Stimulated activated CD8-positive, alpha-beta memory T cell treated with anti-CD3 and anti-CD28 coated beads, Interleukin-4, amount 100 ng/mL, for 1 hour (primary cell): ENCODE measurements at places on chromosomes 12 and 14.

DNA sequence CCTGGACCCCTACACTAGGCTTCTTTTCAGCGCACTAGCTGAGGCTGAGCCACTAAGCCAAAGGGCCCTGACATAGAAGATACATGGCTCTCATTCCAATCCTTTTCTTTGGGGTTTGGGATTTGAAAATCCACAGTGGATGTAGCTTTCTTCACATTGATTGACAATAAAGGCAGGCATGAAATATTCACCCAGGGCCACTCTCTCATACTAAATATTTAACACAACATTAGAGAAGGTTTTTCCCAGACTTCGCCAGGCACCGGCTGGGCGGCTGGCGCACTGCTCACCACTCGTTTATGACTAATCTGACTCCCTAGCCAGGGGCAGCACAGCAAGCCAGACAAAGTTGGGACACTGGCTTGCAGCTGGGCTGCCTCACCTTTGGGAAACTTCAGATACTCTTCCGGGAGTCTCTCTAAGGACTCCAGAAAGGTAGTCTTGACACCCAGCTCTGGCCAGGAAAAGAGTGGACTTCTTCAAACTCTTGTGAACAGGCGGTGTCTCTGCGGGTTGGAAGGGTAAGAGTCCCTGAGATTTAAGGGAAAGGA is 699 bp upstream of the HOXC11 start:
- no peak for DNase-seq

- DNase-seq, result no peak
Measured at GRCh38 chr12:77685112-77685511, 145.6 kb upstream of the NAV3 start.

DNA sequence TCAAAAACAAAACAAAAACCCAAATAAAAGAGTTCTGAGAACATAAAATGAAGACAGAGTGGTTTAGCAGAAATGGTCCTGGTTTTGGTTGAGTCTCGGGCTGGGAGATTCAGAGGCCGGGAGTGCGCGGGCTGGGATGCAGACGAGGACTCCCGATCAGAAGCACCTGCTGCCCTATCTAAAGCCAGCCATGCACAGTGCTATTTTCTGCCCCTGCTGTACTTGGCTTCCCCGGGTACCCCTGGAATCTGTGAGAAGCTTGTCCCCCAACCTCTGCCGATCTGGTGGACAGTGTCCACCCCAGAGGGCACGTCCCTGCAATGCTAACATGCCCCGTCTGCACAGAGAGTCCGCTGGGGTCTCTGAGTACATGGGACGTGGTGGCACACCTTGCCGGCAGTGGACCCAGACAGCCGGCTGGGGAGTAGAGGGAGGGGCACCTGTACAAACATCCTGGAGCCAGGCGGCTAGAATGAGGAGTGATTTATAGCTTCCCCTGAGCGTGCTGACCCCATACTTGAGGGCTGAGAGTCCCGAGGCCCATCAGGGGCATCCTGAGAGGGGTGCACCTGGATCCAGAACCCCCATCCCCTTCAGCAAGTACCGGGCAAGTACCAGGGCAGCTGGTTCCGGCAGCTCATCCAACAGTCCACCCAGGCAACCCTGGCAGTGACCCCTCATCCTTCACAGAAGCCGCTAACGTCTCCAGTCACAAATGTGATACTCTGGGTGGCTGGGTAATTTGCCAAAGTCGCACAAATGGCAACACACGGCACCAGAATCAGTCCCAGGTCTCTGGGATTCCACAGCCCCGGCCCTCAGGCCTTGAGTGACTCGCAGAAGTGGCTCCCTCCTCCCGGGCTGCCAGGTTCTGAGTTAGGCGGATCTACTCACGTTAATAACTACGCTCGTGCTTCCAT is 37.1 kb downstream of the CHGA start:
- DNase-seq, result no peak

GRCh38 chr12:83346333-83346732 is 659.6 kb downstream of the TMTC2 start:
- no peak for DNase-seq

DNA sequence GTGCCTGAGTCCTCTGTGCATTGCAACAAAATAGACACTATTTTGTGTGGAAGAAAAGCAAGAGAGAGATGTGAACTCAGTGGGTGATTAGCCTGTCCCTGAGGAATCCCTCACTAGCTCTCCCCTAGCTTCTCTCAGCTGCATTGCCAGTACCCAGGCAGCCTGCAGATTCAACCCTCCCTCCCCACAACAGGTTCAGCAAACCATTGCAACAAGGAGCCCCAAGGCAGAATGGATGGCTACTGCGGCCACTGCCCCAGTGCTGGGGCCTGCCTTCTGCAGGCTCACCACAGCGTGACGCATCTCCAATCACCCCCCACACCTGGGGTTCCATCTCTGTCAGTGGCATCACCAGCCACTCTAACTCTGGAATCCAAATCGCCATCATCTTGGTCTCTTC is 2.3 kb downstream of the CRACR2A start:
- no peak for DNase-seq

DNA sequence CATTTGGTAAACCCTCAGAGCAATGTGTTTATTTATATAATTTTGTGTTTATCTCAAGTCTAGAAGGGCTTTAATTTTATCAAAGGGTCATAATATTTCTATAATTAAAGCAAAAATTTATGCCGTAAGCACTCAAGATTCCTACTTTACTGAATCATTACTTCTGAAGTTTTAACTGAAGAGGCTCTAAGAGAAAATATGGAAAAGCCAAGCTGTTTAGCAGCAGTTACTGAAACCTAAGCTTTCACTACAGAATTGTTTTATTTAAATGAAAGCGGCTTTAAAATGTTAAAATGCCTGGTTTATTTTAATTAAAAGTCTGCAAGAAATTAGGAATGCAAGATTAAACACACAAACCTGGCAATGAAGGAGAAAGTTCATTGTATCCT is 73.9 kb upstream of the BBS10 start:
- no peak for DNase-seq

- DNase-seq, result no peak
Measured at GRCh38 chr14:73759183-73759713, 45.1 kb upstream of the PNMA1 start.

- no peak for DNase-seq
Measured at GRCh38 chr12:98227162-98227561, 288.2 kb upstream of the TMPO start.

GRCh38 chr14:76772300-76773187 is 11.3 kb downstream of the VASH1 start:
- no peak for DNase-seq

GRCh38 chr14:96324219-96324618 is 38.9 kb downstream of the ATG2B start:
- no peak for DNase-seq

- no peak for DNase-seq
Measured at GRCh38 chr14:59395672-59396071, 69.5 kb downstream of the GPR135 start.

DNA sequence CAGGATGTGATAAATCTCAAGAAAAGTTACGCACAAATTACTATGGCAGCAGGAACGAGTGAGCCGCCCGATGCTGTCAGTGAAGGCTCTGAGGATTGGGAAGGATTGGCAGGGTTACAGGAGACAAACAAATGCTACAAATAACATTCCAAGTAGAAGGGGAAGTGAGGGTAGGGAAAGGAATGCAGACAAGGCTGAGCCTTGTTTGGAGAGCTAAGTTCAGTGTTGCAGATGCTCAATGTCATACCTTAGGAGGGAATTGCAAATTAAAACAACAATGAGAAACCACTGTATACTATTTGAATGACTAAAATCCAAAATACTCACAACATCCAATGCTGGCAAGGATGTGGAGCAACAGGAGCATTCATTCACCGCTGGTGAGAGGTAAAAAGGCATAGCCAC is 1.3 kb downstream of the CLEC9A start:
- no peak for DNase-seq

- no peak for DNase-seq
Measured at GRCh38 chr12:11767798-11768197, 118.3 kb downstream of the ETV6 start.

DNA sequence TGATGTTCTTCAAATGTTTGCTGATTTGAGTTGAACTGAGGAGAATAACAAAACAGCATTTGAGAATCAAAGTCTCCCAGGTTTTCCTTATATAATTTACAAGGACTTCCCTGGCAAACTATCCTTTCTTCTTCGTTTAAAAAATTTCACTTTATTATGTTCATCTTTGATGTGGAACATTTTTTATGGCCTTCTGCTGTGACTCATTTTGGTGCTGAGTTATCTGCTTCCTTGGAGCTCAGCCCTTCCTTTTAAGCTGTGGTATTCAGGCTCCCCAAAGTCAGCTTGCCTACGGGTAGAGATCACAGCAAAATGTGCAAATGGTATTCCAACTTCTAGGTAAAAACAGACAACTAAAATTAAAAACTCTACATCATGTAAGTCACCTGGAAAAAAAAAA is 1.4 kb upstream of the ANO4 start:
- DNase-seq, result no peak

- DNase-seq, result no peak
Measured at GRCh38 chr14:54129850-54130640, 173.4 kb upstream of the BMP4 start.

DNA sequence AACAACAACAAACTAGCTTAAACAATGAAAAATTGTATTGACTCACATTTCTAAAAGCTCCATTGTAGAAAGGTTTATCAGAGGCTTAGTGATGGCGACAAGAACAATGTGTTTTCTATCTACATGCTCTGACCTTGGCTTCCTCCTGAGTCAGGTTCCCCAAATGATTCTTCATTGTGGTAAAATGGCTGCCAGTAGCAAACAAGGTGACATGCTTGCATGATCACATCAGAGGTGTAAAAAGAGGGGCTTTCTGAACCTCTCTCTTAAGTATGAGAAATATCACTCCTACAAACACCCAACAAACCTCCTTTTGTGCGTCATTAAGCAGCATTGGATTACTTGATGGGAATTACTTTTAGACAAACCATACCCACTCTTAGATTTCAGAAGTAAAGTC is 252.4 kb upstream of the SYT1 start:
- no peak for DNase-seq

DNA sequence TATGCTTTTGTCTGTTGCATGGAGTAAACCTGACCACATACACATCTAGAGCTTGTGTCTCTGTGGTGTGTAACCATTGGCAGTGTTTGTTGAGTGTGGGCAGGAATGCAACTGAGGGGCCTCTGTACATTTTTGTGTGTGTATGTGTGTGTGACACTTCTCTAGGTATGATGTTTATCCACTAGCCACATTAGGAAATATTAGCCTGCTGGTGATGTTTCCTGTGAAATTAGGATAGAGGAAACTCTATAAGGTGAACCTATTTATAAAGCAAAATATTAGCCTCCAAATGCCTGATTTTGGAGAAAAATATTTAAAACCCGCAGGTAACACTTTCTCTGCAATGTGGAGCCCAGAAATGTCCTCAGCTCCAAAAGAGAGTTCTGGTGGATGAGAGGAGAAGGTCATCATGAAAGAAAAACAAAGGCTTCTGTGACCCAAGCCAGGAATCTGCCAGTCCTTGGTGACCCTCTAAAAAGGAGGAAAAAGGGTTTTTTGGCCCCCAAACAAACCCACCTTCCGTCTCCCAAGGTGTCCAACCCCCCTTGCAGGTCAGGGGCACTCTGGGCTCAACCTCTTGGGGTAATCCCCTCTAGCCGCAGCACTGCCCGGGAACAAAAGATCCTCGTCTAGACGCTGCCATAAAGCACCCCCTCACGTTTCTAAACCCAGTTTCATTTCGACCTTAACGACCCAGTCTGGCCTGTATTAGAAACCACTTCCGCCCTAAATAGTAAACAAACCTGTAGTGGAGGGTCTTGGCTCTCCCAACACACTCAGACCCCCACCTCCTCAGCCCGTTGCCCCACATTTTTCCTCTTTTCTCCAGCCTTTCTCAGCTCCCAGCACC is 3.1 kb upstream of the HOTAIR start:
- DNase-seq, result no peak

- no peak for DNase-seq
Measured at GRCh38 chr14:61608245-61609165, 86.8 kb upstream of the HIF1A start.

- no peak for DNase-seq
Measured at GRCh38 chr12:46209914-46210872, 58.6 kb downstream of the SLC38A1 start.

- no peak for DNase-seq
Measured at GRCh38 chr12:162467-163307, 51.3 kb downstream of the SLC6A12 start.
